ENCODE measurements at places on chromosomes 4 and X.

GRCh38 chrX:3582451-3582850, 131.0 kb downstream of the PRKX start:
- DNase-seq, result no peak
- H3K27ac ChIP-seq, result no peak overlapping the region
- H3K36me3 ChIP-seq, result no peaks in the 10 kb centered on the region
- H3K27me3 ChIP-seq, result no peaks in the 10 kb centered on the region

DNA sequence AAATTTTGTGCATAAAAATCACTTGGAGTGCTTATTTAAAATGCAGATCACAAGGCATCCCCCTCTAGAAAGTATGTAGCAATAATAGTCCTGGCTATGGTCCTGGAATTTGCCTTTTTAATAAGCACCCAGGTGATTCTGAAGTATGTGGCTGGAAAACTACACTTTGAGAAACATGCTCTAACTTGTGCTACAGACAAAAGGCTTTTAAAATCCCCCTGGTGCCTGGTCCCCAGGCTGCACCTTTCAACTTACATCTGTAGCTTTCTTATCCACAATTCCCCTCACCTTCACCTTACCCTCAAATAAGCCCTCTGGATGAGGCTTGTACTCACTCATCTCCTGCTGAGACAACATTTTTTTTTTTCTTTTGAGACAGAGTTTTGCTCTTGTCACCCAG, 21.1 kb downstream of the ART3 start:
- no peak for DNase-seq
- no peaks in the 10 kb centered on the region for H3K4me1 ChIP-seq
- no peak overlapping the region for H3K27ac ChIP-seq
- H3K36me3 ChIP-seq, result no peaks in the 10 kb centered on the region
- no peak overlapping the region for H3K4me3 ChIP-seq
- H3K27me3 ChIP-seq, result no peaks in the 10 kb centered on the region

DNA sequence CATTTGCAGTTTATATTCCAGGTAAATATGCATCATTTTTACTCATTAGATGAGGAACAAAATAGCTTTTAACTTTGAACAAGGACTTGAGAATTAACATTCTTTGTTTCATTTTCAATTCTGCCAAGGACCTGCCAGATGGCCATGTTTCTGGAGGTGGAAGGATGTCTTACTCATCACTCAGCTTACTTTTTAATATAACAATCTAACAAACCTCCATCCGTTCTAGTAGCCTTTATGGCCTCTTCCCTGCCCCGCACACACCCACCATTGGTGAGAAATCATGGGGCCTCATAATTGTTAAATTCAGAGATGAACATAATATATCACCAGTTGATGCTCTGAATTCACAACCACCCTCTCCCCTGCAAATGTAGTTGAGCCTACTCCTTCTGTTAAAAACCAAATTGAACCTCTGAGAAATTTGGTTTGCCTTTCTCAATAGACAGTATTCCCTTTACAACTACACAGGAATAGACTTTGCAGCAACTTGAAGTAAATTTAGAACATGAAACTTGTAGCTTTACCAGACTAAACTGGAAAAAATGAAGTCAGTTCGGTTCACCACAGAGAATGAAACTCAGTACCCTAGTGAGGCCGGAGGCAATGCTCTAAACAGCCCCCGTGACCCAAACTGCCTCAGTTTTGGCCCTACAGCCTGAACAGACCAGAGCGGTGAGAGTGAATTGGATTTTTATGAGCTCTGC, 50.1 kb upstream of the ACSL4 start:
- H3K27me3 ChIP-seq, result peaks cover 3% of the 10 kb centered on the region
- DNase-seq, result no peak
- H3K4me3 ChIP-seq, result peak overlapping the region; percentile 48
- H3K36me3 ChIP-seq, result no peaks in the 10 kb centered on the region
- peak overlapping the region; percentile 90 for H3K27ac ChIP-seq

- no peak overlapping the region for H3K27ac ChIP-seq
- H3K36me3 ChIP-seq, result no peaks in the 10 kb centered on the region
- DNase-seq, result no peak
- no peaks in the 10 kb centered on the region for H3K27me3 ChIP-seq
- no peaks in the 10 kb centered on the region for H3K4me1 ChIP-seq
Observed at GRCh38 chr4:5471691-5472090, 236.7 kb downstream of the EVC2 start.

DNA sequence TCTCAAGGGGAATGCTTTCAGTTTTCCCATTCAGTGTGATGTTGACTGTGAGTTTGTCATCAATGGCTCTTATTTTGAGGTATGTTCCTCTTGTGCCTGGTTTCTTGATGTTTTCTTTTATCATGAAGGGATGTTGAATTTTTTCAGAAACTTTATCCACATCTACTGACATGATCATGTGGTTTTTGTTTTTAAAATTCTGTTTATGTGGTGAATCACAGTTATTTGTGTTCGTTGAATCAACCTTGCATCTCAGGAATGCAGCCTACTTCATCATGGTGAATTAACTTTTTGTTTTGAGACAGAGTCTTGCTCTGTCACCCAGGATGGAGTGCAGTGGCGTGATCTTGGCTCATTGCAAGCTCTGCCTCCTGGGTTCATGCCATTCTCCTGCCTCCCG, 263.1 kb upstream of the KLF3 start:
- H3K27me3 ChIP-seq, result no peaks in the 10 kb centered on the region
- no peak overlapping the region for H3K27ac ChIP-seq
- no peak overlapping the region for H3K4me3 ChIP-seq
- DNase-seq, result no peak
- no peaks in the 10 kb centered on the region for H3K36me3 ChIP-seq

- no peaks in the 10 kb centered on the region for H3K36me3 ChIP-seq
- no peak for DNase-seq
- no peak overlapping the region for H3K4me3 ChIP-seq
- no peaks in the 10 kb centered on the region for H3K4me1 ChIP-seq
Observed at GRCh38 chr4:5044341-5044740, 6.9 kb upstream of the STK32B start.

DNA sequence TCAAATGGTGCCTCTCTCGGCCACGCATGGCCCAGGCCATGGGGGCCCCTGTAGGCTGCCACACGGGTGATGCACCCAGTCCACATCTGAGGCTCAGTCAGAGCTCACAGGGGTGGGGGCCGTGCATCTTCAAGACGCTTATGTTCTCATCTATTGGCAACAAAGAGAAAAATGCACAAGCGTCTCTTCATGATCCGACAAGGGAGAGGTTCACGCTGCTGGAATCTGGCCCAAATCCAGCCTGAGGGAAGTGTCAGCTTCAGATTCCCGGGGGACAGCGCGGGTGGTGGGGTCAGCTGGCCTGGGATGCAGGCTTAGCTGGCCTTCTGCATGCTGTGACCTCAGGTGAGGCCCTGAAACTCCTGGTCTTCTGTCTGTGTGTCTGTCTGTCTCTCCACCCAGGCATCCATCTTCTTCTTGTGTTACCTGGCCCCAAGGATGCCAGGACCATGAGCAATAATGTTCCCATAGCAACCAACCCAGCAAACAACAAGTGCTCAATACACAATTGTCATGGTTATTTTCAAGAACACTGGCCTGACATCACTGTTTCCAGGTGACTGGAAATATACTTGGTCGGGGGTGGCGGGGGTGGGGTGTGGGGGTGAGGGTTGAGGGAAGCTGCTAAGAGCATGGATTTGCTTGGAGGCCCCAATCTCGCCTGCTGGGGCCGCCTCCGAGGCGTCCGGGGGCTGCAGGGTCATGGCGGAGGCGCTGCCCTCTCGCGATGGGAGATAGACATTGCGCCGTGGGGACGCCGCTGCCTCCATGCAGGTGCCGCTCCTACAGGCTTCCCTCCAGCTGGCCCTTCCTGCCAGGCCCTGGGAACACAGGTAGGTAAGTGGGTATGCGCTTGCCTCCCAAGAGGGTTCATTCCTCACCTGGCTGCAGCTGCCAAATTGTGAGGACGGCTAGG, 48.3 kb downstream of the ABLIM2 start:
- H3K27ac ChIP-seq, result no peak overlapping the region
- DNase-seq, result no peak
- H3K4me3 ChIP-seq, result no peak overlapping the region
- H3K36me3 ChIP-seq, result no peaks in the 10 kb centered on the region
- H3K4me1 ChIP-seq, result peaks cover 1% of the 10 kb centered on the region
- peaks cover 4% of the 10 kb centered on the region for H3K27me3 ChIP-seq

DNA sequence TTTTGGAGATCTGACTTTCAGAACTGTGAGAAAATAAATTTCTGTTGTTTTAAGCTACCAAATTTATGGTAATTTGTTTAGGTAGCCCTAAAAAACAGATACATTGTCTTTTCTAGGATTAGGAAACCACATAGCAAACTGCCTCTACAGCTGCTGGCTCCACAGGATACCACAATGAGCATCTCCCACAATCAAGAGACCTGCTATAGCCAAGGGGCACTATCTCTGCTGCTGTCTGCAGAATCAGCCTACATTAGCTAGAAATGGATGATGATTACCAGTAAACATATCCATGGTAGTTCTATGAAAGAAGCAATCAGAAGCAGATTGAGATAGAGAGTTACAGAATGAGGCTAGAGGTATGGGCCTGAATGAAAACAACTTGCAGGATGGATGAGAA, 244.4 kb upstream of the NDST4 start:
- DNase-seq, result no peak
- no peaks in the 10 kb centered on the region for H3K27me3 ChIP-seq
- H3K4me1 ChIP-seq, result no peaks in the 10 kb centered on the region
- no peak overlapping the region for H3K27ac ChIP-seq
- H3K36me3 ChIP-seq, result no peaks in the 10 kb centered on the region
- H3K4me3 ChIP-seq, result no peak overlapping the region

- H3K27ac ChIP-seq, result no peak overlapping the region
- peaks cover 14% of the 10 kb centered on the region for H3K27me3 ChIP-seq
- no peak overlapping the region for H3K4me3 ChIP-seq
- H3K36me3 ChIP-seq, result no peaks in the 10 kb centered on the region
- no peak for DNase-seq
Observed at GRCh38 chr4:122793811-122794210, 32.8 kb upstream of the FGF2 start.

DNA sequence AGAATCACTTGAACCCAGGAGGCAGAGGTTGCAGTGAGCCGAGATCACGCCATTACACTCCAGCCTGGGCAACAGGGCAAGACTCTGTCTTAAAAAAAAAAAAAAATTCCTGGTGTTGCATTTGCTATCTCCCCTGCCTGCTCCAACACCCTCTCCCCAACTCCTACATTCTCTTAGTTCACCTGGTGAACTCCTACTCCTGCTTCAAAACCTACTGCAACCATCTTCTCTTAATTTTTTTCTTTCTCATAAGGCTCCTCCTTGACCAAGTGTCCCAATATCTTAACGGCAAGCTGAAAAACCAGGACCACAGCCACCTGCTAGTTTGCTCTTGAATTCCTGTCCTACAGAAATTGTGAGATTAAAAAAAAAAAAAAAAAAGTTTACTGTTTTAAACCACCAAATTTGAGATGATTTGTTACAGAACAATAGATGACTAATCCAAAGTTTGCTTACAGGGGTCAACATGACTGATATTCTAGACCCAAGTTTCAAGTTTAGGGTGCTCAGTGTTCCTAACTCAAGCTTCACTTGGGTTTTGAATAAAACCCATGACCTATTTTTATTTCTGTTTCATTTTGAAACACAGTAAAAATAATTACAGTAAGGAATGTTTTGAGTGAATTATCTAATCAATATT, 13.1 kb upstream of the ANXA5 start:
- H3K4me3 ChIP-seq, result no peak overlapping the region
- DNase-seq, result no peak
- H3K27me3 ChIP-seq, result peaks cover 58% of the 10 kb centered on the region
- H3K4me1 ChIP-seq, result peaks cover 52% of the 10 kb centered on the region
- no peaks in the 10 kb centered on the region for H3K36me3 ChIP-seq
- no peak overlapping the region for H3K27ac ChIP-seq
